ENCODE measurements at places on chromosomes 2 and 18. TPM values are rescaled to one million over a fixed set of nuclear protein-coding genes. Genes with fewer than 3 reads are reported as not detected.
A peak's percentile ranks its signal among the peaks of the same experiment; 100 is the strongest.

GRCh38 chr18:55245211-55245614, 286.0 kb upstream of the CCDC68 start:
- DNase-seq = no peak

DNA sequence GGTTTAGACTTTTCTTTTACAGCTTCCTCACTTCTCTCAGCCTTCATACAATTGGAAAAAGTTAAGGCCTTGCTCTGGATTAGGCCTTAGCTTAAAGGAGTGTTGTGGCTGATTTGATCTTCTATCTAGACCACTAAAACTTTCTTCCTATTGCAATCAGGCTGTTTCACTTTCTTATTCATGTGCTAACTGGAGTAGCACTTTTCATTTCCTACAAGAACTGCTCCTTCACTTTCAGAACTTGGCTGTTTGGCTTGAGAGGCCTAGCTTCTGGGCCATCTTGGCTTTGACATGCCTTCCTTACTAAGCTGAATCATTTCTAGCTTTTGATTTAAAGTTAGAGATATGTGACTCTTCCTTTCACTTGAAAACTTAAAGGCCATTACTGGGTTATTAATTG, 114.3 kb downstream of the ARHGEF4 start:
- DNase-seq = no peak

- DNase-seq = no peak
Measured at GRCh38 chr2:211174631-211175030, 618.2 kb downstream of the CPS1 start.

GRCh38 chr2:18993756-18994338, 364.6 kb downstream of the OSR1 start:
- DNase-seq = no peak

DNA sequence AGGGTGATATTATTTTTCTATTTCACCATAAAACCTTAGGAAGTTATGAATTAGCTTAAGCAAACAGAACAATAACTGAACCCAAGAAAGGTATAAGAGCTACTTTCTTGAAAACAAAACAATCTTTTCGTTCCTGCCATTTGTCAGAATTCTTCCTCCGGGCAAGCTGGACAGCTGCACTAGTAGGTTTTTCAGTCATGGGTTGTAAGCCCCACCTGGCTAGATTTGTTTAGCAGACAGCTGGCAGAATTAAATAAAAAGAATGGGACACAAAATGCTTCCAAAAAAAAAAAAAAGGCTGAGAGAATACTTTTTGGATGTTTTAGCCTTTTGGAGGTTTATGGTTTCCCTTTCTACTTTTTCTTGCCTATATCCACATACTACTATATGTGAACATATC, 694.1 kb downstream of the ARHGAP15 start:
- no peak for DNase-seq

DNA sequence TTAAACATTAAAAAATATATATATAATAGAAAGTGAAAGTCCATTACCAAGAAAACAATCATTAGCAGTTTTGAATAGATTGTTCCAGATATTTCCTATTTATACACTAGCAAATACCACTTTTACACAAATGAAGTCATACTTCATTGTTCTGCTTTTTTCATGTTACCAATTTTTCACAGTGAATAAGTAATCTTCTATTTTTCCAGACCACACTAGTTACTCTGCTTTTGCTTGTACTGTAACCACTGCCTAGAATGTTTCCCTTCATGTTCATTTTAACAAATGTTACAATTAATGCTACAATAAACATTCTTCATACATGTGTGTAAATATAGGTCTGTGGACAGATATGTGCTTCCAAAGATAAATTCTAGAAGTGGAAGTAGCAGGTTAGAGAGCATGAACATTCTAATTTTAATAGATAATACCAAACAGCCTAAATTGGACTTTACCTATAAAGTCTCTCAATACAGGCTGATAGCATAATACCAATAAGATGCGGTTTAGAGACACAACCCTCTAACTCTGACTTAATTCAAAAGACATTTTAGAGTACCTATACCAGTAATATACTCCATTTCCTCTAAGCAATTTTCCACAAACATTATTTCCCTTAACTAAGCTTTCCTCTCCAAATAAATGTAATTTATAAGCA, 17.0 kb downstream of the ITSN2 start:
- DNase-seq = no peak

DNA sequence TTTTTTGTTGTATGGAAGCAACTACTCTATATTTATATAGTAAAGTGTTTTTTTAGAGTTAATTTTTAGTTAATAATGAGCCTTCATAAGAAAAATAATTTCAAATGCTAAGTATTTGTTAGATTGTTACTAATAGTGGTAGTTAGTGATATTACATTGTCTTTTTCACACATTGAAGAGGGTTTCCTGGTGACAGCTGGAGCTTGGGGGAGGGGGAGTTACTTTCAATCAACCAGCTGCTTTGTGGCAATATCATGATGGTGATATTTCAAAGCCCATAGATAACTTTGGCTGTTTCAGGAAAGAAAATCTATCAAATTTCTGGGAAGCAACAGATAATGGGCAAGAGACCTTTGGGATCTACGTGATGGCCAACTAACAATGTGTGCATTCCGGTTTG, 4.1 kb downstream of the RHBDD1 start:
- peak; percentile 54 for DNase-seq

- DNase-seq = no peak
Measured at GRCh38 chr18:38884050-38884449, 1318.5 kb upstream of the CELF4 start.

DNA sequence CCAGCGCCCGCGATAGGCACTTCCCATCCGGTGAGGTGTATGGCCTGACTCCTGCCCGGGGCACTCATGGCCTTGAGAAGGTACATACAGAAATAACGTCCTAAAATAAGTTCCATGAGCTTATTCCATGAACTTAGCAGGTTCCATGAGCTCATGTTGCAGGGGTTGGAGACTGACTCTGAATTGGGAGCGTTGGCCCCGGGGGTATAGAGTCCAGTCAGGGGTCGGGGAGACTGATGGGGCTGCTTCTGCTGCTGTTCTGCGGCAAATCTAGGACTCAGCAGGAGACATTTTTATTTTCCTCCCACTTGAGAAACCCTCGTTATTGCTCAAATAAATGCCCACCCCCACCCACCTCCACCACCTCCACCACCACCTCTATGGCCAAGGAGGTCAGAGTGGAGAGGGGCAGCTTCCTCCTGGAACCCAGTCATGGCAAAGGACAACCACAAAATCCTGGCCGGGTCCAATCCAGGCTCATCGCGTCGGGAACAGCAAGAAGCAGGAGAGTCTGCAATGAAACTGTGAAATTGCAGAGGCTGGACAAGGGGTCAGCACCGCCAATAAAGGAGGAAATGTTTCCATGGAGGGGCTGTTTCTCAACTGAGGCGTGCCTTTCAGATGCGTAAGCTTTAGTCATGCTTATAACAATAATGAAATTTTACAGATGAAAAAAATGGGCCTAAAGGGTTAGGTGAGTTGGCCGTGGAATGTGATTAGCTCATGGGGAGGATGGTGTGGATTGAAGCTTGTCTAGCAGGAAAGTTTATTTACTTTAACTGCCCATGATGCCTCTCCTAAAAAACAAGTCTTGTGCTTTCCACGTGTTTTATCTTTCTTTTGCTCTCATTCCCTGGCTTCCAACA, 136.6 kb upstream of the ALKAL2 start:
- no peak for DNase-seq

DNA sequence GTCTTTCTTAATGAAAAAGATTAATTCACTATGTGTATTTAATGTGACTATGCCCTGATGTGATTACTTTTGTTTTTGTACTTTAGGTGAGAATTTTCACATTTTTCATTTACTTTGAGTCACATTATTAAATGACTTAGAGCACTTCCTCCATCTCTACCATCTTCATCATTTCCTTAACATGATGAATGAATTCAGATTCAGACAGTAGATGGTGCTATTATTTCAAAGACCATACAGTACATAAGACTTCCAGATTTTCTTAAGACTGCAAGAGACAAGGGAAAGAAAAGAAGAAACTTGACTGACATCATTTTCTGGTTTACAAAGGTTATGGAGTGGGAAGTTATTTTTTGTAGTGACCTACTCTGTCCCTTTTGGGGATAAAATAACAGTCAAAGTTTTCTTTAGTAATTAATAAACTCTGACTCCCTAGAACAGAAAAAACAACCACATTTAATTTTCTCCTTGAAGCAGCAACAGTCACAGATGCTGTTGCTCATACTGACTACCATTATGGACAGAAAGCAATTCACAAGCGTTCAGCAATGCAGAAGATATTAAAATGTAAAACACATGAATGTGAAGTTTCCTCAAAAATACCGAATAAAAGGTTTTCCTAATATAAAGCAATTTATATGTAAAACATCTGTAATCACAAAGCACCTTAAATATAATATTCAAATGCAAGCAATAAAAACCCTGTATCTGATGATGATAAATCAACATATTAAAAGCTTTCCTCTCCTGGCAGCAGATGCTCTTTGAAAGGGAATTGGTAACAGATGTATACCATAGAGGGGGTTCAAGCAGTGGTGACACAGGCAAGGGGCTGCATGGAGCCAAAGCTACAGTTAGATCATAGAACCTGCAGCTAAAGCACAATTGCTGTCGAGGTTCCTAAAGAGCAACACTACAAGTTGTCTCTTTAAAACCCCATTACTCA, 1010.9 kb upstream of the NXPH2 start:
- DNase-seq = no peak

Gene FOXD4L1
- total RNA-seq = 0.24 TPM

Gene ELAC1
- 8.5 TPM for total RNA-seq

Gene ACOXL
- 0.38 TPM for total RNA-seq

Gene TNFAIP6
- total RNA-seq = 2.3 TPM
